NCI-H1048 (cell line): ENCODE measurements at places on chromosomes 3 and 15.

GRCh38 chr3:16728770-16729745 lies 123.8 kb upstream of the DAZL start:
- DNase-seq = no peak

- no peak for DNase-seq
These were observed 33.2 kb downstream of the OXNAD1 start for GRCh38 chr3:16297997-16298885.

DNA sequence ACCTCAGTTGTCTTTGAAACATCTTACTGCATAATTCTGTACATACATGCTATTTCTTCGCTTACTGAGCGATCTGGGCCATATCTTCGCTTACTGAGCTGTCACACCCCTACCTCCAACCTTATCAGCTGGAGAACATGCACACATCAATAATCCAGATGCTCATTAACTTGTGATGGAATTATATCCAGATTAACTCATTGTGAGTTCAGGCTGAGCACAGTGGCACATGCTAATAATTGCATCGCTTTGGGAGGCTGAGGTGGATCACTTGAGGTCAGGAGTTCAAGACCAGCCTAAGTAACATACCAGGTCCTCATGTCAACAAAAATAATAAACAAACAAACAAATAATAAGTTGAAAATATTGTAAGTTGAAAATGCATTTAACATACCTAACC lies 19.3 kb upstream of the ANXA2 start:
- DNase-seq = no peak

- DNase-seq = no peak
These were observed 43.0 kb downstream of the SLCO3A1 start for GRCh38 chr15:91896341-91897055.

DNA sequence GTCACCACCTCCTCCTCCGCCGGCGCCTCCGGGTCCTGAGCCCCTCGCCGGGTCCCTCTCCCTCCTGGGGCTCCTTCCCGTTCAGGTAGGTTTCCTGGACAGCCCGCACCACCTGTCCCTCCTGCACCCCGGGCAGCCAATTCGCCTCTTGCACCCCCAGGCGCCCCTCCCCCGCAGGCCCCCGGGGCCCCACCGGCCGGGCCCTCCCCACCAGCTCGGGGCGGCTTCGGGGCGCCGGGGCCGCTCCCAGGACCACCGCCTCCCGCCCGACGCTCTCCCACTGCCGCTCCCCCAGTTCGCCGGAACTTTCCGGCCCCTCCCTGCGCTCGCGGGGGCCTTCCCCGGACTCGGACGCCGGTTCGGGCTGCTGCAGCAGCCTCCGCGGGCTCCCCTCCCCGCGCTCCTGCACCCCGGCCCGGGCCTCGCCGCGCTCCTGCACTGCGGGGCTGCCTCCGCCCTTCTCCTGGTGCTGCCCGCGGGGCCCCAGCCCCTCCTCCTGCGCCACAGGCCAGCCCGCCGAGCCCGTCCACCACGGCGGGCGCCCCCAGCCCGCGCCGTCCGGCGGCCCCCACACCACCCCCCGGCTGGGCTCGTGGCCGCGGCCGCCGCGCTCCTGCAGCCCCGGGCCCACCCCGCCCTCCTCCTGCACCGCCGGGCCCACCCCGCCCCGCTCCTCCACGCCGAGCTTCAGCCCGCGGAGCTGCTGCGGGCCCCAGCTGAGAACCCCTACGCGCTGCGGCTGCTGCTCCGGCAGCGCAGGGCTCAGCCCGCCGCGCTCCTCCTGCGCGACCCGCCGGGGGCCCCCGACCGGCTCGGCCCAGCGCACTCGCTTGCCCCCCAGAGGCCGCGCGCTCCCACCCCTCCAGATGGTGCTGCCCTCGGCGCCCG lies 587 bp upstream of the TNK2 start:
- DNase-seq = no peak

DNA sequence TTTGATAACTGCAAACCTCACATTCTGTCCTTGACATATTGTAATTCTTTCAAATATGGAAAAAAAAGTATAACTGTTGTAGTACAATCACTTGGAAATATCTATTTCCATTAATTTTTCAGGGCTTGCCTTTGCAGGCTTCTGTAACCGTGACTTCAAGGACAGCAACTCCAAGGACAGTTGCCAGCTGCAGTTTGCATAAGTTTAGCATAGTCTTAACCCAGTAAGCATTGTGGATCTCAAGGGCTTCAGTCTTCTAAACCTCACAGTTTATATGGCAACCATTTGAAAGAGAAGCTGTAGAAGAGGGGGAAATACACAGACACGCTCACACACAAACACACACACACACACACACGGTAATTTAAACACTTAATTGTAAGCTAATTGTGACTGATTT lies 112.8 kb upstream of the GPR149 start:
- no peak for DNase-seq

DNA sequence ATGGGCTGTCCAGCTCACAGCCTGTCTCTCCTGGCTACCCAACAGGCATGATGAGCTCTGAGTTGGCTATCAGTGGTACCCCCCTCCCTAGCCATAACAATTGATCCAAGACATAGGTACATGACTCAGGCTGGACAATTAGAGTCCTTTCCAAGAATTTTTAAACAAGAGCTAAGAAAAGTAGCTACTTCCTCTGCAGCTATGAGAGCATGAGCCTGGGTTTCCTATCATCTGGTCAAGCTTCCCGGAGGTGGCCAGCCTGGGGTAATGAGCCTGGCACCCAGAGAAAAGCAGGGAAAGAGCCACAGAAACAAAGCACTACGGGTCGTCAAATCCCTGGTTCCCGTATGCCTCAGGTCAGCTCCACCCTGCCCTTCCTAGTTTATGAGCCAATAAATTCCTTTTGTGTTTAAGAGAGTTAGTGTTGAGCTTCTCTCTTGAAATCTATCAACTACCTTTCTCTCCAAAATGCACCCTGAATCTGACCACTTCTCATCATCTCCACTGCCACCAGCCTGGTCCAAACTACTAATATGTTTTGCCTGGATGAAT lies 2.3 kb upstream of the SLC51B start:
- no peak for DNase-seq

DNA sequence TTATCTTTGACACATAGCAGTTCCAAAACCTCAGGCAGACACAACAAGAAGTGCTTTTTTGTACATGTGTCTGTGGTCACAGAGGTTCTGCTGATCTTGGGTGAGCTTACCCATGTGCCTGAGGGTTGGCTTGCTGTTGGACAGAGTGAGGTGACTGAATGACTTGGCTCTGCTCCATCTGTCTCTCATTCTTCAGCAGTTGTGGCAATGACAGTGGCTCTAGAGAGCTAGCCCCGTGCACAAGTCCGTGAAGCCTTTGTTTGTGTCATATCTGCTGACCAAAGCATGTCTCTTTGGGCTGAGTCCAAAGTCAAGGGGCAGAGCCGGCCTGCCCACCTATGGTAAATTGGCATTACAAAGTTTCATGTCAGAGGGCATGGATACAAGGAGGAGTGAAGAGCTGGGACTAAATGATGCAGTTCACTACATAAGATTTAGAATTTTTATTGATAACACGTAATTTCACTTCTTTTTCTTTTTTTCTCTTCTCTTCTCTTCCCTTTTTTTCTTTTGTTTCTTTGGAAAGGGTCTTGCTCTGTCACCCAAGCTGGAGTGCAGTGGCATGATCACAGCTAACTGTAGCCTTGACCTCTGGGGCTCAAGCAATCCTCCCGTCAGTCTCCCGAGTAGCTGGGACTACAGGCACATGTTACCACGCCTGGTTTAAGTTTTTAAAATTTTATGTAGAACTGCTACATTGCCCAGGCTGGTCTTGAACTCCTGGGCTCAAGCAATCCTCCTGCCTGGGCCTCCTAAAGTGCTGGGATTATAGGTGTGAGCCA lies 77.9 kb downstream of the ITPR1 start:
- DNase-seq = no peak

DNA sequence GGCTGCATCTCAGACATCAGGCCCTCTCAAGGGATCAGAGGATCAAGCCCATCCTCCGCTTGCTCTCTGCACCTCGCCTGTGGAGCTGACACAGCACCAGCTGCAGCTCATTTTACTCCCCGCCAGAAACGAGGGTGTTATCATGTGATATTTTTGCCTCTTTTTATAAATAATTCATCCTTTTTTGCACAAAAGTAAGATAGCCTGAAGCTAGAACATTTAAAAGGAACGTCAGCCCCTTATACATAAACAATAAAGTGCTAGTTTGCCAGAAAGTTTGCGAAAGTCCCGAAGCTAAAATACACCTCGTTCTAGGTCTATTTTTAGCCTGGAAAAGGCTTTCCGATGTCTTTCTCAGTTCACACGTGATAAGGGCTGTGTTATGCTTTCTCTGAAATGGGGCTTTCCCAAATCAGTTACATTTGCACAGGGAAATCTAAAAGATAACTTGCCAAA lies 9.6 kb upstream of the FAM174B start:
- no peak for DNase-seq

DNA sequence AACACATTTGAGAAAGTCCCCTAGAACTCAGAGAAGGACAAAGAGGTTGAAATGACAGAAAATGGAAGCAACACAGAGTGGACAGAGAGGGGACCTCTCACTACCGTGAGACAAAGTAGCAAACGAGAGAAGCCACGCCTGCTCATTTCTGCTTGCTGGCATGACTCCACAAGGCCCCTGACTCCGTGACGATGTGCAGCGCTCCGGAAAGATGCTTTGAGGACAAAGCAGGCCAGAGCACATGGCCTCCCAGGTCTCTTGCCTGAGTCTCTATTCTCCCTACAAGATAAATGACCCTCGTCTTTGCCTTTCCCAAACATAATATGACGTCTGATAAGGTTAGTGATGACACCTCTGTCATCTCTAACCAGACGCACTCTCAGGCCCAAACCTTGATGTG lies 63.8 kb upstream of the CTSH start:
- no peak for DNase-seq

DNA sequence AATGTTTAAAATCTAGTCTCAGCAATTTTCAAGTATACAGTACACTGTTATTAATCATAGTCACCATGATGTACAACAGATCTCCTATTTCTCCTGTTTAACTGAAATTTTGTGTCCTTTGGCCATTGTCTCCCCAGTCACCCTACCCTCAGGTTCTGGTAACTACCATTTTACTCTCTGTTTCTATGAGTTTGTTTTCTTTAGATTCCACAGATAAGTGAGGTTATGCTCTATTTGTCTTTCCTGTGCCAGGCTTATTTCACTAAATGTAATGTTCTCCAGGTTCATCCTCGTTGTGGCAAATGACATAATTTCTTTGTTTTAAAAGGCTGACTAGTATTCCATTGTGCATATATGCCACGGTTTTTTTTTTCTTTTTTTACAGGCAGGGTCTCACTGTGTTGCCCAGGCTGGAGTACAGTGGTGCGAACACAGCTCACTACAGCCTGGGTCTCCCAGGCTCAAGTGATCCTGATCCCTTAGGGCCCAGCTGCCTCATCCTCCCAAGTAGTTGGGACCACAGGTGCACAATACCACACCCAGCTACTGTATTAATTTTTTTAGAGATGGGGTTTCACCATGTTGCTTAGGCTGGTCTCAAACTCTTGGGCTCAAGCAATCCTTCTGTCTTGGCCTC lies 50.0 kb downstream of the RAB7A start:
- DNase-seq = no peak

GRCh38 chr3:157408499-157409149 lies 28.0 kb upstream of the PTX3 start:
- DNase-seq = no peak

DNA sequence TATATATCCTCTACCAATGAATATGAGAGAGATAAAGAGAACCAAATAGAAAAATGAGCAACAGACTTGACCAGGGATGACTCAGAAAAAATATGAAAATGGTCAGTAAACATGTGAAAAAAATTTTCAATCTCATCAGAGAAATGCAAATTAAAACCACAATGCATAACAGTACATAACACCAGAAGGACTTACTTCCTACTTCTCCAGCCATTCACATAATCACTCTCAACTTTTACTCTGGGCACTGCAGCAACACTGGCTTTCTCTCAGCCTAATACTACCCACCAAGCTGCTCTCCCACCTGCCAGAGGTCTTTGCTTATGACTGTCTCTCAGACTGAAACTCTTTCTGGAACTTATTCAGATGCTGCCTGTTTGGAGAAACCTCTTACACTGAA lies 49.4 kb downstream of the DPH6 start:
- peak; percentile 3 for DNase-seq

DNA sequence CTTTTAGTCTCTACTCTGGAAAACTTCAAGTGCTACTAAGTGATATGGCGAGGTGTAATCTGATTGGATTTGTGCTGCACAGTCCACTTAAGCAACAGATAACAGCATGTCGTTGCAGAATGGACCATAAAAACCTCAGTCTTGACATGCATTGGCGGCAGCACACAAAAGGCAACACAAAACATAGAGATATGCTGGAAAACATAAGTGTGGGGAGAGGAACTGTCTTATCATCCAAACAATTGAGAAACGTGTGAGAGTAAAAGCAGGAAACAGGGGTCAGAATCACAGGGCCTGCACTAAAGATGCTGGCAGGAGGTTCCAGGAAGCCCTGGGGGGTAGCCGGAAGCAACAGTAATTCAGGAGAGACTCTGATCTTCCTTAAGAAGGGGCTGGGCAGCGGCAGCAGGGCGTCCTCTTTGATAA lies 82.1 kb downstream of the CGNL1 start:
- no peak for DNase-seq

DNA sequence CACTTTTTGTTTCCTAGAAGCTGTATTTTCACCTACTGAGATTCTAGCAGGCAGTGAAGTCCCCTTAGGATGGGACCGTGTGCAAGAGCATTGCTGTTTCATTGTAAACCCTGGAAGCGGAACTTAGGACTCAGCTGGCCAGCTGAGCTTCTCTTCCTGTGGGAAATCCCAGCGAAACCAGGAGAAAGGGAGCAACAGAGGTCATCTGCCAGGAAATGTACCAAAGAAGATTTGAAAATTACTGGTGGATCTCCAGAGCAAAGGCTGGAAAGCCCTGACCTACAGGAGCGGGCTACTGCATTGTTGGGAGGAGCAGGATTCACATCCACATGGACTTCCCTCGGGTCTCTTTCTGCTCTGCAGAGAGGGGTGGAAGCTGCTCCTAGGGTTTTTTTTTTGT lies 7.6 kb upstream of the ADPRH start:
- no peak for DNase-seq

DNA sequence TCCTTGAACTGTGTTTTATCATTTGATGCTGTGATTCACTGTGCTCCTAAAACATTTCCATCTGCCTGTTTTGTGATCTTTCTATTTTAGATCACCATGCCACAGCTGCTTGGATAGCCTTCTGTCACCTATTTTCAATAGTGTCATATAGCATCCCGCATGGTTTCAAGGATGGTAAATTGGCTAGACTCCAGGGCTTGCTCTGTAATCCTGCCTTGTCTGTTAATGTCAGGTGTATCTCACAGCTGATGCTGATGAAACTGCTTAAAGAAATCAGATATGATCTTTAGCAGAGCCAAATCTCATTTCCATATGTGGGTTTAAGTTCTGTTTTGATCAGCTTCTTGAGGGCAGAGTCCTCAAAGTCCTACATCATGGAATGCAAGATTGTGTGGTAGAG lies 182.2 kb downstream of the UBE2E2 start:
- no peak for DNase-seq

DNA sequence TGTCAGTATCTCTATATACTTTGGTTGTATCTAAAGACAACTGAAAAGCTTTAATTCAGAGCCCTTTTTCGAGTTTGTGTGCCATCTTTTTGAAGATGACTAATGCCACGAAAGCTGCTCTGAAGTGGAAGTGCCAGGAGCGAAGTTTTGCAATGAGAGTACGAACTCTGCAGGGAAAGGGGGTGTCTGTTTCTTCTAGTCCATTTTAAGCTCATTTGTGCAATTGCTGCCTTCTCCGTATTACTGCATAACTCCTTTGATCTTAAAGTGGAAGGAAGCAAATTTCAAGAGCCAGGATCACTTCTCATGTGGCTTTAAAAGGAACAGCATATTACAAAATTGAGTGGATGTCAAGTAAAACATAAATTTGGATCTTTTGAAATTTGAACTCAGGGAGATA lies 245.3 kb downstream of the FEZF2 start:
- no peak for DNase-seq

GRCh38 chr3:60053526-60054265 lies 1003.9 kb upstream of the CFAP20DC start:
- DNase-seq = no peak
